ENCODE measurements at places on chromosomes 3 and 15.

DNA sequence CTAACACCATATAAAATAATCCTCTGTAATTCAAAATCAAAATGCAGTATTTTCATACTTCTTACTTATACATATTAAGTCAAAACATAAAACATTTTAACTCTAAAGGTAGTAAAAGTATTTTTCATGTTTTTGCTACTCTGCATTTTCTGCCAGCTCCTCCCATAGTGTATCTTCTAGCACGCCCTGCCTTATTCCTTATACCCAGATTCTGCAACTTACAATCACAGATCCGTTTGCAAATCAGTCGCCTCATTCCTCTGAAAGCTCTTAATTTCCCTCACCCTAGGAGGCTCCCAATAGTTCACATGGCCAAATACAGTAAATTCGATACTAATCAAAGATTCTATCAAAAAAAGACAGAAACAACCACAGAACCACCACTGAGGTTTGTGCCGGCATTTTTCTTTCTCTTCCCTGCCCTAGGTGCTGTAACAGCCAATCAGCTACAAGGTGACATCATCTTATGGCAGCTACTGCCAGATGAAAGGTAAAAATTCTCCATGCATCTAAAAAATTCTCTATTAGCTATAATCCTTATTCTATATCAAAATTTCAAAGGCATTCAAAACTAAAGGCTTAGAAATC, 72.9 kb downstream of the CLASP2 start:
- H3K4me3 ChIP-seq: peak overlapping the region; percentile 70
- no peaks in the 10 kb centered on the region for H3K36me3 ChIP-seq
- H3K27me3 ChIP-seq: no peaks in the 10 kb centered on the region
- DNase-seq: peak; percentile 67
- no peaks in the 10 kb centered on the region for H3K4me1 ChIP-seq
- H3K27ac ChIP-seq: peak overlapping the region; percentile 67

DNA sequence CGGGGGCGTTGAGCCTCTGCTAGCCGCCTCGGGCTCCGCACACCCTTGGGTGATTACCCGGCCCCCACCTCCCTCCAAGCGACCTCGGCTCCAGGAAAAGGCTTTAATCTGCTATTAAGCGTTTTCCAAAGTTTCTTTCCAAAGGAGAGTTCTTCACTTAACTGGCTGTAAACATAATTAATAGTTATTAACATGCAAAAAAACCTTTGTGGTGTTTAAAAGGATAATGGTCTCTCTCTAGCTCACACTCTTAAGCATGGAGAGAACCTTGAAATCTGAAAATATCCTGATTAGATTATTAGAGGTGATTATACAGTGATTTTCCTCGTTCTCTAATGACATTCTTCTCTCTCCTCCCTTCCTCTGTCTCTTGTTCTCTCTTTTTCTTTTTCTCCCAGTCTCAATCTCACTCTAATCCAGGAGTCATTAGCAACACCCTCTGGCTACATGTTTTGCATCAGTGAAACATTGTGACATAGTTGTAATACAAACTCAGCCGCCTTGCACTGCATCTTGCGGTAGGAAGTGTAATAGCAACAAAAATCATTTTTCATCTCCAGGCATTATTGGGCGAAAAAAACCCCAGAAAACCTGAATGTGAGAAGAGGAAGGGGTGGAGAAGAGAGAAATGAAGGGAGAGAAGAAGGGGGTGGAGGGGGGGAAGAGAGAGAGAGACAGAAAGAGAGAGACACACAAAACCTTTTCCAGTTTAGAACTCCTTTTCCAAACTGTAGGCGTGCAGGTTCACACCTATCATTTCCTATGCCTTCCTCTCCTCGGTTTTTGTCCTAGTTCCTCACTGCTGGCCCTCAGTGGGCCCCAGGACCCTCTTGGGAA, 24.4 kb downstream of the NR2F2 start:
- peaks cover 46% of the 10 kb centered on the region for H3K4me1 ChIP-seq
- DNase-seq: no peak
- H3K27ac ChIP-seq: peak overlapping the region; percentile 89
- H3K27me3 ChIP-seq: peaks cover 92% of the 10 kb centered on the region
- peak overlapping the region; percentile 58 for H3K4me3 ChIP-seq

GRCh38 chr3:170656284-170656683, 70.4 kb upstream of the SLC7A14 start:
- H3K4me3 ChIP-seq: no peak overlapping the region
- no peaks in the 10 kb centered on the region for H3K27me3 ChIP-seq
- no peaks in the 10 kb centered on the region for H3K36me3 ChIP-seq

GRCh38 chr3:112979244-112979832, 4.4 kb upstream of the CD200R1 start:
- no peak overlapping the region for H3K4me3 ChIP-seq
- no peaks in the 10 kb centered on the region for H3K36me3 ChIP-seq
- DNase-seq: no peak
- H3K4me1 ChIP-seq: no peaks in the 10 kb centered on the region
- no peaks in the 10 kb centered on the region for H3K27me3 ChIP-seq
- H3K27ac ChIP-seq: no peak overlapping the region

- DNase-seq: no peak
- H3K27ac ChIP-seq: no peak overlapping the region
- H3K27me3 ChIP-seq: no peaks in the 10 kb centered on the region
These were observed 79.4 kb upstream of the FAM98B start for GRCh38 chr15:38374556-38374955.

- peak overlapping the region; percentile 41 for H3K4me3 ChIP-seq
- H3K4me1 ChIP-seq: peaks cover 9% of the 10 kb centered on the region
- H3K36me3 ChIP-seq: no peaks in the 10 kb centered on the region
- H3K27me3 ChIP-seq: peaks cover 14% of the 10 kb centered on the region
- no peak for DNase-seq
- no peak overlapping the region for H3K27ac ChIP-seq
These were observed 790 bp downstream of the LAMP3 start for GRCh38 chr3:183161552-183162336.

GRCh38 chr3:181719991-181720680, 8.4 kb downstream of the SOX2 start:
- peaks cover 95% of the 10 kb centered on the region for H3K27me3 ChIP-seq
- peak overlapping the region; percentile 74 for H3K4me3 ChIP-seq
- H3K4me1 ChIP-seq: peaks cover 26% of the 10 kb centered on the region
- H3K36me3 ChIP-seq: peaks cover 3% of the 10 kb centered on the region
- DNase-seq: no peak

GRCh38 chr3:57061556-57061955, 1.1 kb downstream of the SPATA12 start:
- DNase-seq: no peak
- peaks cover 9% of the 10 kb centered on the region for H3K4me1 ChIP-seq
- no peak overlapping the region for H3K4me3 ChIP-seq
- H3K36me3 ChIP-seq: no peaks in the 10 kb centered on the region

GRCh38 chr15:58331913-58332675, 99.7 kb upstream of the LIPC start:
- no peaks in the 10 kb centered on the region for H3K36me3 ChIP-seq
- H3K27me3 ChIP-seq: no peaks in the 10 kb centered on the region
- peaks cover 17% of the 10 kb centered on the region for H3K4me1 ChIP-seq
- peak overlapping the region; percentile 82 for H3K27ac ChIP-seq
- peak; percentile 54 for DNase-seq

GRCh38 chr3:53254509-53255422, 1.1 kb downstream of the TKT start:
- peak overlapping the region; percentile 72 for H3K4me3 ChIP-seq
- peak; percentile 80 for DNase-seq
- peak overlapping the region; percentile 63 for H3K27ac ChIP-seq

DNA sequence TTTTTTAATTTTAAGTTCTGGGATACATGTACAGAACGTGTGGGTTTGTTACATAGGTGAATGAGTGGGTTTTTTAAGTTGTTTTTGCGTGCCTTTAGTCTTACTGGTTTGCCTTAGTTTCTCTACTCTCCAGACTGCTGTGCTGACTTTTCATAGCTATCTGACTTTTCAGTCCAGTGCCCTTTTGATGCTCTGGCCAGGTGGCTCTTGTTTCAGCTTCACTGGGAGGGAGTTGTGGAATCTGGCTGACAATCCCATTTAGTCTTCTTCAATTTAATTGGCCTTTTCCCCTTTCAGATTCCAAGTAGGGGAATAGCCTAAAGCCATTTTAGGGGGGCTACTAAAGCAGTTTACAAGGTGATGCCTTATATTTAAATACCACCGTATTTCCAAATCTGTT, 30.1 kb downstream of the FNDC3B start:
- H3K4me3 ChIP-seq: no peak overlapping the region
- no peak for DNase-seq
- H3K36me3 ChIP-seq: no peaks in the 10 kb centered on the region
- H3K27me3 ChIP-seq: no peaks in the 10 kb centered on the region
- H3K4me1 ChIP-seq: no peaks in the 10 kb centered on the region
- H3K27ac ChIP-seq: no peak overlapping the region

GRCh38 chr3:13976469-13976868, 96.6 kb upstream of the WNT7A start:
- no peak overlapping the region for H3K4me3 ChIP-seq
- DNase-seq: no peak
- H3K27me3 ChIP-seq: no peaks in the 10 kb centered on the region

GRCh38 chr15:33119273-33119672, 75.2 kb downstream of the FMN1 start:
- no peak for DNase-seq
- H3K27me3 ChIP-seq: no peaks in the 10 kb centered on the region
- no peaks in the 10 kb centered on the region for H3K4me1 ChIP-seq
- H3K27ac ChIP-seq: no peak overlapping the region
- no peak overlapping the region for H3K4me3 ChIP-seq

DNA sequence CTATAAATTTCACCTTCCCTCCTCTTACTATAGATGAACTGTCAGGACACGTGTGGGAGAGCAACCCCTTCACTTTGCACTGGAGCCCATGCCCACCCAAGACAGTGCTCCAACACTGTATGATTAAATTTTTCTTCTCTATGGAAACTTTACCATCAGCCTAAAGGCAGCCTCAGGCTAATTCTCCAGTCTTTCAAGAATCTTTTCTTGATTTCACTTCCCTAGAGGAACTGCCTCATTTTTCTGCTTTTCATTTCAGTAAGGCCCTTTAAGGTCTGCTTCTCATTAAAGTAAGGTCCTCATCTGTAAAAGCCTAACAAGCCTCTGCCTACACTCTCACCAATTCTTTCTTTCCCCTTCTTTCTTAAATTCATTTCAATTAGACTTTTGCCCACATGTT, 137.3 kb downstream of the KCNMB2 start:
- H3K27ac ChIP-seq: no peak overlapping the region
- no peaks in the 10 kb centered on the region for H3K36me3 ChIP-seq
- no peak overlapping the region for H3K4me3 ChIP-seq
- H3K27me3 ChIP-seq: no peaks in the 10 kb centered on the region

- H3K4me3 ChIP-seq: no peak overlapping the region
- no peaks in the 10 kb centered on the region for H3K27me3 ChIP-seq
- no peak overlapping the region for H3K27ac ChIP-seq
- H3K4me1 ChIP-seq: peaks cover 7% of the 10 kb centered on the region
- no peak for DNase-seq
These were observed 13.2 kb upstream of the RPP14 start for GRCh38 chr3:58292866-58293265.

GRCh38 chr15:50968353-50968752, 59.9 kb downstream of the AP4E1 start:
- no peaks in the 10 kb centered on the region for H3K27me3 ChIP-seq
- no peak for DNase-seq
- H3K4me3 ChIP-seq: no peak overlapping the region
- H3K36me3 ChIP-seq: peaks cover 24% of the 10 kb centered on the region

DNA sequence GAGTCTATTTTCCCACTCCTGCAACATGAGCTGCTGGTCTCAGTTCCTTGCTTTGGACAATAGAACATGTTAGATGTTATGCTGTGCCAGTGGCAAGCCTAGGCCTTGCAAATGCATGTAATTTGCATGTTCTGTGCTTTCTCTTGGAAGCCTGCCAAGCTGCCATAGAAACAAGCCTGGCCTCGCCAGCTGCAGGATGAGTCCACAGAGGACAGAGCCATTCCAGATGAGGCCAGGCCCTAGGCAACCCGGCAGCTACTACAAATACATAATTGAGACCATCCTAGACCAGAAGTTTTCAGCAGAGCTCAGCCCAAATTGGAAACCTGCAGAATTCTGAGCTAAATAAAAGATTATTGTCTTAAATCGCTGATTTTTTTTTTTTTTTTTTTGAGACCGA, 39.6 kb downstream of the TRIM69 start:
- peaks cover 4% of the 10 kb centered on the region for H3K4me1 ChIP-seq
- H3K27me3 ChIP-seq: no peaks in the 10 kb centered on the region

- DNase-seq: no peak
- no peak overlapping the region for H3K27ac ChIP-seq
- peaks cover 26% of the 10 kb centered on the region for H3K4me1 ChIP-seq
- H3K36me3 ChIP-seq: peaks cover 11% of the 10 kb centered on the region
- no peaks in the 10 kb centered on the region for H3K27me3 ChIP-seq
These were observed 21.7 kb downstream of the MELTF start for GRCh38 chr3:197007953-197008352.

- H3K27ac ChIP-seq: no peak overlapping the region
- no peaks in the 10 kb centered on the region for H3K36me3 ChIP-seq
- no peak for DNase-seq
- peaks cover 5% of the 10 kb centered on the region for H3K4me1 ChIP-seq
- no peaks in the 10 kb centered on the region for H3K27me3 ChIP-seq
These were observed 72.6 kb downstream of the CCR1 start for GRCh38 chr3:46135475-46135874.

DNA sequence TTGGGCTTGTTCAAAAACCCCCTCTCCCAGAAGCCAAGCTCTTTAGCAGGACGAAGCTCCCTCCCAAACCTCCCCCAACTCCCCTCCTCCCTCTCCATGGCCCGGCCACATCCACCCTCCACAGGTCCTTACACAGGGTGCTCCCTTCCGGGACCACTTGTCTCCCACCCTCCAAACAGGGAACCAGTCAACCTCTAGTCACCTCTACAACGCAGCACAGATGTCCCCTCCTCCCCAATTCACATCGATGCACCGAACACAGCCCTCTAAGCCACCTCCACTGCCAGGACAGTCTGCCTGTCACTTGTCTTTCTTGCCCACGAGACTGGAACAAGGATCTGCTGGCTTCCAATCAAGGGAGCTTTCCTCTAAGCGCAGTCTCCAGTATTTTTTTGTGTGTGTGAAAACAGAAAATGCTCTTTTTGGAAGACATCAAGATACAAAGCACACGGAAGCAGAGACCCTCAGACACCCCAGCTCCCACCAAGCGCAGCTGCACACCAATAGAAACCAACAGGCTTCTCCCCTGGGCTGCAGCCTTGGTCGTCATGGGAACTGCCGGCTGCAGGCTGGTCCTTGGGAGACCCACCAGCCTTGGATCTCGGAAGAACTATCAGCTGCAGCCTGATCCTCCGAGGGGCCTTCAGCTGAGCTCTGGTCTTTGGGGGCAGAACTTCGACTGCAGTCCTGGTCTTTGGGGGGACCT, 26.5 kb downstream of the IQSEC1 start:
- H3K27me3 ChIP-seq: no peaks in the 10 kb centered on the region
- H3K27ac ChIP-seq: peak overlapping the region; percentile 53
- H3K4me3 ChIP-seq: no peak overlapping the region

- no peaks in the 10 kb centered on the region for H3K4me1 ChIP-seq
- no peak for DNase-seq
- H3K4me3 ChIP-seq: no peak overlapping the region
- no peak overlapping the region for H3K27ac ChIP-seq
- H3K36me3 ChIP-seq: no peaks in the 10 kb centered on the region
These were observed 166.9 kb downstream of the IGF1R start for GRCh38 chr15:98815207-98815606.

Measured in spinal cord (tissue), 10 donors.